Myometrial cell (primary cell): ENCODE measurements at places on chromosomes 3 and 15. TPM values are rescaled to one million over a fixed set of nuclear protein-coding genes. Genes with fewer than 3 reads are reported as not detected.

ZNF660 gene
- 0.29 and 0.71 TPM in 2 replicates for total RNA-seq

TIGIT gene
- total RNA-seq: not detected in 2 replicates

SPATA12 gene
- not detected in 2 replicates for total RNA-seq

SOX14 gene
- total RNA-seq: not detected in 2 replicates

ITGA11 gene
- 0.86 TPM in 1 of 2 replicates, not detected in the other for total RNA-seq

LSMEM2 gene
- total RNA-seq: not detected in 2 replicates

ATP13A4 gene
- not detected in 2 replicates for total RNA-seq
